Skin of body (tissue), 3 donors: ENCODE measurements at places on chromosomes 6 and 20.

DNA sequence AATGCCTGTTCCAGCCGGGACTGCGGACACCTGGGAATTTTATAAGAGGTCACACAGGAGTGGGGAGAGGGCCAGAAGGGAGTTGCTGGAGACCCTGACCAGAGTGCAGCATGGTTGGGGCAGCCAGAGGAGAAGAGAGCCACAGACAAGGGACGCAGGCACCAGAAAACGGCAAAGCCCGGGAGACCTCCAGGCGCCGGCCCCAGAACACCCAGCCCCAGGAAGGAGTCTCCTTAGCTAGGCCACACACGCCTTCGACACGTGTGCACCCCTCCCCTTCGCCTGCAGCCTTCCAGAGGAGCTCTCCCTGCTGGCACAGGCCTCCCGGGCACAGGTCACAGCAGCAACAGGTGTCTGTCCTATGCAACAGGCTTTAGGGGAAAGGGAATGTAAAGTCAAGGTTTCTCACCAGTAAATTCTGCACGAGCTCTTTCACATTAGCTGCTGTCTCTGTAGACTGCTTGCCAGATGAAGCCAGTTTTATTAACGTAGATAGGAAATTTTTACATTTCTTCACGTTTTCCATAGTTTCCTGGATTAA lies 57.0 kb downstream of the TAF4 start:
- DNase-seq: no peak

DNA sequence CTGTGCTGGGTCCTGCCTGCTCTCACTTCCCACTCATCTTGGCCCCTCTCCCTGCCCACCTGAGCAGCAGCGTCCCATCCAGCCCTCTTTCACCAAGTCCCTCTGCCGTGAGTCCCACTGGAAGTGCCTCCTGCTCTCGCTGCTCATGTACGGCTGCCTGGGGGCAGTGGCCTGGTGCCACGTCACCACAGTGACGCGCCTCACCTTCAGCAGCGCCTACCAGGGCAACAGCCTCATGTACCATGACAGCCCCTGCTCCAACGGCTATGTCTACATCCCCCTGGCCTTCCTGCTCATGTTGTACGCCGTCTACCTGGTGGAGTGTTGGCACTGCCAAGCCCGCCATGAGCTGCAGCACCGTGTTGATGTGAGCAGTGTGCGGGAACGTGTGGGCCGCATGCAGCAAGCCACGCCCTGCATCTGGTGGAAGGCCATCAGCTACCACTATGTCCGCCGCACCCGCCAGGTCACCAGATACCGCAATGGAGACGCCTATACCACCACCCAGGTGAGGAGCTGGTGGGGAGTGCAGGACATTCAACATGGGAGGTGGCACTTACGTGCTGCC lies 2.8 kb downstream of the TMEM151B start:
- no peak for DNase-seq

GRCh38 chr6:137495703-137496336 lies 1.6 kb upstream of the OLIG3 start:
- no peak for DNase-seq

GRCh38 chr6:157632821-157633220 lies 190.2 kb upstream of the SNX9 start:
- DNase-seq: peak; percentile 59
